ENCODE measurements at places on chromosomes 1 and 21. TPM values are rescaled to one million over a fixed set of nuclear protein-coding genes. Genes with fewer than 3 reads are reported as not detected.

Gene HES3
- total RNA-seq: not detected

Gene TPTE
- not detected for total RNA-seq

- no peak for DNase-seq
These were observed 9.3 kb upstream of the DCAF6 start for GRCh38 chr1:167927046-167927754.

DNA sequence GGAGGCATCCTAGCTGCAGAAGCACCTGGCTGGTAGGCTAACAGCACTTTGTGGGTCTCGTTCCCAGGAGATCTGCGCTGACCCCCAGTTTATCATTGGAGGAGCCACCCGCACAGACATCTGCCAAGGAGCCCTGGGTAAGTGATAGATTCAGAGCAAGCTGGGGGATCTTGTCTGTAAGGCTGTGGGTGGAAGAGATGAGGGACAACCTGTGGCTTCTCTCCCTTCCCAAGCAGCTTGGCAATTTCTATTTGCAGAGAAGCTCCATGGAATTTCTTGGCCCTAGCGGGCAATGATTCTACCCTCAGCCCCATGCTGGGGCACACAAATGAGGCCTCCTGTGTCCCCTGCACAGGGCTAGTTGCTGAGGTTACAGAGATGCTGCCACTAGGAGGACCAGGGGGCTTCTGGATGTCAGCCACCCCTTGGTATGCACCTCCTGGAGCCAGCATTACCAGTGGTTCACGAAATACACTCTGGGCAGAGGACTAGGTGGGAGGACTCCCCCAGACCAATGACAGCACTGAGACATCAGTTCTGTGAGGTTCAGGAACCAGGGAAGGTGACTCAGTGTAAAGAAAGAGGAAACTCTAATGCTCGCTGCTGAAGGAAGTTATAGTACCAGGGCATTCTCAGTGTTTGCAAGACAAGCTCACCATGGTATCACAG is 5.5 kb downstream of the CAPN2 start:
- DNase-seq: no peak

DNA sequence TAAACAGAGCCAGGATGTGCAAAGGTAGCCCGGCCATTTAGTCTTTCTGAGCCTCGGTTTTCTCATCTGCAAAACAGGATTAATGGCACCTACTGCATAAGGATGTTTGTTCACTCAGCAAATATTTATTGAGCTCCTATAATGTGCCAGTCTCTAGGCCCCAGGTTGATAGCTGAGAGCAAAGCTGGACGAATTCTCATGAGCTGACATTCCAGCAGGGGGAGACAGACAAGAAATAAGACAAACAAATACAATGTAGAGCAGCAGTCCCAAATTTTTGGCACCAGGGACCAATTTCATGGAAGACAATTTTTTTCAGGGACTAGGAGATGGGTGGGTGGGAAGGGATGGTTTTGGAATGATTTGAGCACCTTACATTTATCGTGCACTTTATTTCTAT is 74.3 kb upstream of the PAX7 start:
- DNase-seq: no peak

GRCh38 chr1:25744140-25744581 is 55.8 kb upstream of the SELENON start:
- no peak for DNase-seq

DNA sequence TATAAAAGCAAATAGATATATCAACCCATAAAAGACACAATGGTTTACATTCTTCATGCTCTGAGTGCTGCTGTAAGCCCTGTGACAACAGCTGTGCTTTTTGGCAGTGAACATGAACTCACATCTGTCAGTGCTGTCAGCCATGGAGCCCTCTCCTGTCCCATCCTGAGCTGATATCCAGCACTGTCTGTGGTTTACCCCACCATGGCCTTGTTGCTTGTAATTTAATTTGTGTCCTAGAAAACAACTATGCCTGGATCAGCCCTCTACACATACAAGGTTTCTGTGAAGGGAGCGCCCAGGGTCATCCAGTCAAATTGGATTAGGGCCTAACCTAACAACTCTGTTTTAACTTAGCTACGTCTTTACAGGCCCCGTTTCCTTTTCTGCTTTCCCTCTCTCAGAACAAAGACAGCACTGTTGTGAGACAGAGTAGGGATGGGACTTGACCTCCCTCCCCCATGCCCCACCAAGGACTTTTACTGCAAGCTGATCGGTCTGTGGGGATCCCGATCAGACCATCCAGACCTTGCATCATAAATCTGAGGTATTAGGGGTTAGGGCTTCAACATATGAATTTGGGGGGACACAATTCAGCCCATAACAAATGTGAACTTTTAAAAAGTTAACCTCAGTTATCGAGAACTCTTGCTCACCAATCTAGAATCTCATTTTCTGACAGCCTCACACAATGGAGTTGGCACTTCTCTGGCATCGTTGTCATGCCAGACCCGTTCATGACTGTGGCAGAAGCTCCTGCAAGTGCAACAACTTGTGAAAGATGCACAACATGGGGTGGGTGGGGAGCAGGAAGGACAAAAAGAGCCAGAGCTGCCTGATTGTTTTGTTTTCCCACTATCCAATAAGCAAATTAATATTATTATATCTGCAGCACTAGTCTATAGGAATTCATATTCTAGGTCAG is 16.4 kb upstream of the SLC44A3 start:
- DNase-seq: no peak

- no peak for DNase-seq
These were observed 16.3 kb upstream of the SRSF4 start for GRCh38 chr1:29197993-29198392.

DNA sequence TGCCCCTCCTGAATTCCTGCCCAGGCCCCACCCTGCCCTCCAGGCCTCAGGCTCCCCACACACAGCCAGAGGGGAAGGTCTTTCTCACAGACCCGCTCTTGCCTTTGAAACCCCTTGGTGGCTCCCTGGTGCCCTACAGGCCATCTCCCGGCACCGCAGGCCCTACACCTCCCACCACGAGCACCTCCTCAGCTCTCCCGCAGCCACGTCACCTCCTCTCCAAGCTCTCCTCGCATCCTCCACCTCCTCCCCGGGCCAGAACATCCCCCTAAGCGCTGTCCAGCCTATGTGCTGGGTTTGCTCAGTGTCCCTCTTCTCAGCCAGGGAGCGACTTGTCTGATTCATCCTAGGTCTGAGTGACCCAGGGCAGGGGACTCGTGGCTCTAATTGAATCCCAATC is 66.4 kb downstream of the DMRTB1 start:
- DNase-seq: no peak

DNA sequence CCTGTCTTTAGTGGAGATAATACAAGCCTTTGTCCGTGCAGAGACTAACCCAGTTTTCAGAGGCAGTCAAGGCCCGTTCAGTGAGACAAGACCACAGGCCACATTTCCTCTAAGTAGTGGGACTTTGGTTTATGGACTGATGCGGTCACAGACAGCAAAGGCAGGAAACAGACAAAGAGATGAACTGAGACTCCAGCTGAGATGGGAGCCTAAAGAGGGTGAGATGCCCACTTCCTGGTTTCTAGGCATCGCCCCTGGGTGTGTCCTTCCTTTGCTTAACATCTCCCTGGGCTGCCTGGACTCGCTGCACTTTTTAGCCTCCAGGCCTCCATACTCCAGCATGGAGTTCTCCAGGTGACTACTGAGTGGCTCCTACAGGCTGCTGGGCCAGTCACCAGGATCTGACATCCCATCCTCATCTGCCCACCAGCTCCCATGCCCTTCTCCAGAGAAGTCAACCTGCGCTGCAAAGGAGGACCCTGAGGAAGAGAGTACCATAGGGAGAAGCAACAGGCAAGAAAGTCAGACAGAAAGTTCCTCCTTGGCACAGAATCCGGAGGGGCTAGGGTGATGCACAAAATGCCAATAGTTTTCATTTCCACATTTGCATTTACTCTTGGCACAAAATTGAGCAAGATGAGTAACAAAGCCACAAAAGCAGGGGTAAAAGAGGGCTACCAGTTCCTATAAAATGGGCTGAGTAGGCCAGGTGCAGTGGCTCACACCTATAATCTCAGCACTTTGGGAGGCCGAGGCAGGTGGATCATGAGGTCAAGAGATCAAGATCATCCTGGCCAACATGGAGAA is 15.1 kb downstream of the THEMIS2 start:
- DNase-seq: no peak
